ENCODE measurements at places on chromosomes 5 and 9.

GRCh38 chr5:88140396-88140855, 128.2 kb downstream of the TMEM161B start:
- DNase-seq, result no peak

- DNase-seq, result no peak
Measured at GRCh38 chr5:101969742-101970141, 326.3 kb downstream of the SLCO4C1 start.

DNA sequence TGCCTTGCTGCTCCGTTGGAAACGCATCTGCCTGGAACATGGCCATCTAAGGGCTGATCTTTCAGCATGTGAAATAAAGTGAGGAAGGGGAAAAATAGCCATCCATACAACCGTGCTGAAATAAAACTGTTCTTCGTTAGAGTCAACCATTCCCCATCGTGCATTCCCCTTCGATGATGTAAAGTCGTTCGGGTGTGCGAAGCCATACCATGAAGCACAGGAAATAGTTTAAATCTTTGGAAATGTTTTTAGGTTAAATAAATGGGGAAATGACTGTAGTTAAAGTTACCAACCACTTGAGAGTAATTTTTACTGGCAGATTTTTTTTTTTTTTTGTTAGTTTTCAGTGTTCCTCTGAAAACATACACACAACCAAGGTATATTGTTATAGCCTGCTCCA, 302.5 kb downstream of the SH3GL2 start:
- no peak for DNase-seq

DNA sequence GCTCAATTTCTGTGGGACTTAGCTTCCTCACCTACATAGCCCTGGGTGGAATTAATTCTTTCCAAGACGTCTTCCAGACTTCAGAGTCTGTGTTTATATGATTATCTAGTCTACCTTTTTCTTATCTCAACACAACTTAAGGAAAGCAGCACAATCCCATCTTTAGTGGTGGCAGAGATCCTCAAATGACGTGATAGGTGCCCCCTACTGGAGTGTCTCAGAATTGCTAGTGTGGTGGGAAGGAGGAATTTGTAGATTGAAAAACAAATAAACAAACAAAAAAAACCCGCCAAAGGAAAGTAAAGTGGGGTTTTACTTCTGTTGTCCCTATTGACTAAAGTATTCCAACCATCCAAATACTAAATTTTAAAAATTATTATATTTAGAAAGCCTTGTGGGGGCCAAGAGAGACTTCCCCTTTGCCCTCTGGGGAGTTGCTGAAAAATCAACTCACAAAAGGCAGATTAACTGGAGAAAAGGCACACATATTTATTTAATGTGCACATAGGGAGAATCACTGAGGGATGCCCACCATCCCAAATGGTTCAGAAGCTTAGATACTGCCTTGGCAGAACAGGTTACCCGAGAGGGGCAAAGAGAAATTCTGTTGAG, 283.3 kb downstream of the TMEM167A start:
- DNase-seq, result no peak

- DNase-seq, result no peak
Measured at GRCh38 chr9:116550696-116551436, 136.2 kb upstream of the TRIM32 start.

DNA sequence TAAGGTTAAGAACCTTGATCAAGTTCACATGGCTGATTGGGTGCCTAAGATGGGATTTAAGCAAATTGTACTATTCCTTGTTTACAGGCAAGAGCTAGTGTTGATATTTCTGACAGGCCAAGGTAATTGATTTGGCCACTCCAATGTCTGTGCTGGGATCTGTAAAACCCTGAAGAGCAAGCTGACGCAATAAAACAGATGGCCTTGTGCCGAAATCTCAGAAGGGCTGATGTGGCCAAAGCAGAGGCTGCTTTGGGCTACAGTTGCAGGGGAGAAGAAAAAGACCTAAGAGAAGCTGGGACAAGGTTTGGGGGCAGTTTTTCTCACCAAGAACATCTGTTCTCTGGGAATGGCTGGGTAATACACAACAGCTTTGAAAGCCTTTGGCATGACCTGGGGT, 463.2 kb upstream of the ZNF608 start:
- DNase-seq, result no peak

DNA sequence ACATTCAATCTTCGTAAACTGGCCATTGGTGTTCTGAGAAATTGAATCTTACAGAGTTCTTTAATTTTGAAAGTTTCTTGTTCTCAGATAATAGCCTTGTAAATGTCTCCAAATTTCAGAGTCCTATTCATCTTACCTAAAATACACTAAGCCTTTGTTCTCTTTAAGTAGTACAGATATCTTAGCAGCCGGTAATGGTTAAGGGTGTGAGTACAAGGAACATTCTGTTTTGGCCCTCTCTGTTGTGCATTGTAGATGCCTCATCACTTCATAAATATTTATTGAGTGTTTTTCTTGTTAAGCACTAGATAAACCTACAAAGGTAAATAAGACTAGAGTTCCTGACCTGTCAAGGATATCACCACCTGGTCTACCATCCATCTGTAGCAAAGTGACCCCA, 35.2 kb downstream of the ZCCHC7 start:
- no peak for DNase-seq
